ENCODE measurements at places on chromosomes 2 and 18.
A peak's percentile ranks its signal among the peaks of the same experiment; 100 is the strongest.

- DNase-seq, result no peak
These were observed 148.2 kb downstream of the NDUFA10 start for GRCh38 chr2:239876948-239877289.

DNA sequence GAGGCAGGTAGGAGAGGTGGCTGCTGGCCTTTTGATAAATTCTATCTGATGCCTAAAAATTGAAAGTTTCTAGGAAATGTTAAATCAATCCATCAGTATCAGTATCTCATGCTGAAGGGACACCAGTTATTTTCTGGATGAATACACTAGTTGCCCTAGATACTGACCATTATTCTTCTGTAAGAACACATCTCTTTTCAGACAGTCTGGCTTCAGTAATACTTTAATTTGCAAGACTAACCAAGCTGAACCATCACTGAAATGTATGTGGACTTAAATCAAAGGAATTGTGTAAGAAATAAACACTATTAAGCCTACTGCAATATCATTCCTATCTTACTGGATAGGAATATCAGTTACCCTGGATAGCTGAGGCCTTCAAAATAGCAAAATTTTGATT lies 1546.3 kb downstream of the LRP1B start:
- DNase-seq, result no peak

DNA sequence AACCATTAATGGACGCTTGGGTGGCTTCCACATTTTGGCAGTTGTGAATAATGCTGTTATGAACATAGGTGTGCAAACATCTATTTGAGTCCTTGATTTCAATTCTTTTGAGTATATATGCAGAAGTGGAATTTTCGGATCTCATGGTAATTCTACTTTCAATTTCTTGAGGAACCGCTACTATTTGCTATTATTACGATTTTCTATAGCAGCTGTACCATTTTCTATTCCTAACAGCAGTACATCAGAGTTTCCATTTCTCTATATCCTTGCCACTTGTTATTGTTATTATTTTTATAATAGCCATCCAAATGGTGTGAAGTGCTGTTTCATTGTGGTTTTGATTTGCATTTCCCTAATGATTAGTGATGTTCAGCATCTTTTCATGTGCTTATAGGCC lies 69.5 kb downstream of the KIF5C start:
- no peak for DNase-seq

DNA sequence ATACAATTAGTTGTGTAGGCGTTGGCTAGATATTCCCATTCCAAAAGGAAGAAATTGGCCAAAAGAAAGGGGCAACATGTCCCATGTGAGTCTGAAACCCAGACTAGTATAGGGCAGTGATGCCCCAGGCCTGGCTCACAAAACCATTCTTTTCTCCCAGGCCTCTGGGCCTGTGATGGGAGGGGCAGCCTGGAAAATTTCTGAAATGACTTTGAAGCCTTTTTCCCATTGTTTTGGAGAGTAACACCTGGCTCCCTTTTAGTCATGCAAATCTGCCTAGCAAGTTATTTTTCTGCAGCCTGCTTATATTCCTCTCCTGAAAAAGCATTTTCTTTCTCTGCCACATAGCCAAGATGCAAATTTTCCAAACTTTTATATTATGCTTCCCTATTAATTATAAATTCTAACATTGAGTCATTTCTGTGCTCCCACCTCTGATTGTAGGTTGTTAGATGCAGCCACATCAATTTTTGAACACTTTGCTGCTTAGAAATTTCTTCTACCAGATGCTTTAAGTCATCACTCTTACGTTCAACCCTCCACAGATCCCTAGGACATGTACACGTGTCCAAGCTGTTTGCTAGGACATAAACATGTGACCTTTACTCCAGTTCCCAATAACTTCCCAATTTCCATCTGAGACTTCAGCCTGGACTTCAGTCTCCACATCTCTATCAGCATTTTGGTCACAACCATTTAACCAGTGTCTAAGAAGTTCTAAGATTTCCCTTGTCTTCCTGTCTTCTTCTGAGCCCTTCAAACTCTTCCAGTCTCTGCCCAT lies 76.1 kb upstream of the MC4R start:
- no peak for DNase-seq

- no peak for DNase-seq
These were observed 571.9 kb downstream of the CPS1 start for GRCh38 chr2:211128287-211128686.

GRCh38 chr2:35790292-35790691 lies 565.3 kb upstream of the CRIM1 start:
- no peak for DNase-seq

- no peak for DNase-seq
These were observed 22.8 kb upstream of the EMILIN2 start for GRCh38 chr18:2823966-2824365.

GRCh38 chr2:10028988-10029874 lies 14.1 kb upstream of the KLF11 start:
- no peak for DNase-seq

GRCh38 chr2:9307535-9307934 lies 100.9 kb downstream of the ASAP2 start:
- no peak for DNase-seq

DNA sequence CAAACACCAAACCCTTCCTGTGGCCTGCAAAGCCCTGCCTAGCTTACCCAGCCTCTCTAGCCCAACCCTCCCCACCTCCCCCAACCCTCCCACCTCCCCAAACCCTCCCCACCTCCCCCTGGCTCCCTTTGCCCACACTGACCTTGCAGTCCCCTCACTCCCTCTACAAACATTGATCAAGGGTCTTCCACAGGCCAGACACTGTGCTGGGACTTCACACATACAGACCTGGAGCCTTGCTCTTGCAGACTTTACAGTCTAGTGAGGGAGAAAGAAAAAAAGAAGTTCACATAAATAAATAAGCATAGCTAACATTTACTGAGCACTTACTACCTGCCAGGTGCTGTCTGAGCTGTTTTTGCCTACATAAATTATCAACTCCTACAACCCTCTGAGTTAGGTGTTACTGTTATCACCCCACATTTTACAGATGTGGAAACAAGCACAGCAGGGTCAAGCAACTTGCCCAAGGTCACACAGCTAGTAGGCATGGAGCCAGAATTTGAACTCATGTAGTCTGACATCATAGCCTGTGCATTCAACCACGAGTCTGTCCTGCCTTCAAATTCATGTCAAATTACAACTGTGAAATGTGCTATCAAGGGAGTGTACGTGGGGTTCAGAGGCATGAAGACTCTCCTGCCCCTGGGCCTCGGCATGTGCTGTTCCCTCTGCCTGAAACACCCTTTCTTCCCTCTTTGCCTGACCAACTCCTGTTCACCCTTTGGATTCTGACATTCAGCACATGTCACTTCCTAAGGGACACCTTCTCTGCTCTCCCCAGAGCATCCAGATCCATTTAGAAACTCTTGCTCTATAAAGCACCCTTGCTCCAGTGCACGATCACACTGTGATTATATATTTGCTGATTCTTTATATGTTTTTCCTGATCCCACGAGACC lies 209.9 kb downstream of the TNS1 start:
- DNase-seq, result no peak

GRCh38 chr2:86298411-86299390 lies 38.7 kb downstream of the REEP1 start:
- DNase-seq, result peak; percentile 41

DNA sequence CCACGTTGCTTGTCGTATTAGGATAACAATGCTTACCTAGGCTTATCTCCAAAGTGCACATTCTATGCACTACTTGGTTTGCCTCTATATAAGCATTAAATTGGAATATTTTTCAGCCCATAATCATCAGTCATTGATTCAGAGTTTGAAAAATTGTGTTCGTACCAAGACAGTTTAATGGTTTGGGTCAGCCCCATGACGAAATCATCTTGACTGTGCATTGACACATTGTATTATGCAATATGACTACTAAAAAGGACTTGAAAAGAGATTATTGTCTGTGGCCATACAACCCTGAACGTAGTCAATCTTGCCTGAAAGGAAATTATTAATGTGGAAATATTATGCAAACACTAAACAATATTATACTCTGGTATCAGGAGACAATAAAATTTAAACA lies 141.3 kb downstream of the EML6 start:
- no peak for DNase-seq

DNA sequence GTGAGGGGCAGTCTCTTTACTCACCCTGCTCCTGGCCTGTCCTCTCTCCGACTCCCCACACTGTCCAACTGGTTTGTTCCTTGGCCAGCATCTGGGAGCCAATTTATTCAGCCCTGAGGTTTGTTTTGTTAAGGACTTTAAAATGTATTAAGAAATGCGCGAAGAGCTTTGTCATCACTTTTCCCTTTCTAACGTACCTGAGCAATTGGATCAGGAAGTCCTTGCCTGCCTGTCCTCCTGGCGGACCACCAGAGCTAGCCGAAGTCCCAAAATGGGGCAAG lies 164.7 kb upstream of the MSH6 start:
- no peak for DNase-seq

All from right hindlimb (tissue), 1 donor.